ENCODE measurements at places on chromosomes 2 and 18. TPM values are rescaled to one million over a fixed set of nuclear protein-coding genes. Genes with fewer than 3 reads are reported as not detected.

DNA sequence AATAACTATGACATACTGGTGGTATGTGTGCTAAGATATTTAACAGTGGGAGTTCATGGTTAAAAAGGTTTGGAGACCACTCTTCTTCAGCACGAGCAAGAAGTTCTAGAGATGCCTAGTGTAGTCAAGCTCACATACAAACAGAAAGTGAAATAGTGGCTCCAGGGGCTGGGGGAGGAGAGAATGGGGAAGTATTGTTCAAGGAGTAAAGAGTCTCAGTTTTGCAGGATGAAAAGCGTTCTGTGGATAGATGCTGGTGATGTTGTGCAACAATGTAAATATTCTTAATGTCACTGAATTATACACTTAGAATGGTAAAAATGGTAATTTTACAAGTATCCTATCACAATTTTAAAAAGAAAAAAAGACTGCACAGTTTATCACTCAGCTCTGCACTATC is 29.0 kb upstream of the EPAS1 start:
- DNase-seq = no peak

- DNase-seq = no peak
These were observed 116.4 kb upstream of the FANCL start for GRCh38 chr2:58357521-58357920.

DNA sequence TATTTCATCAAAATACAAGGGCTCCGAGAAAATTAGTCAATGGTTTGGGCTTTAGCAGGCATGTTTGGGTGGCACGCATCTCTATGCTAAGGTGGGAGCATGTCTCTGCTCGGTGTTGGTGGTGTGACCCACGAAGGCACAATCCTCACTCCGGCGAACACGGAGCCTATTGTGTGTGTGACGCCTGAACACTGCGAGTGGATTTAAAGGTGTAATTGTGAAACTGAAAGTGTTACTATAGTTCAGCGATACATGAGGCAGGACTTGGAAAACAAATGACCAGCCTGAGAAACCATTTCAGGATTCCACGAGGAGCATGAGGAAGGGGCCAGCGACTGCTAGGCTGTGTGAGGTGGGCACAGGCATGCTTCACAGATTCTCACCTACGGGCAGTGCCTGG is 41.7 kb upstream of the LDLRAD4 start:
- DNase-seq = no peak

- no peak for DNase-seq
These were observed 15.2 kb upstream of the DIS3L2 start for GRCh38 chr2:231946241-231946814.

GRCh38 chr2:240905176-240905781 is 857 bp upstream of the CROCC2 start:
- no peak for DNase-seq

DNA sequence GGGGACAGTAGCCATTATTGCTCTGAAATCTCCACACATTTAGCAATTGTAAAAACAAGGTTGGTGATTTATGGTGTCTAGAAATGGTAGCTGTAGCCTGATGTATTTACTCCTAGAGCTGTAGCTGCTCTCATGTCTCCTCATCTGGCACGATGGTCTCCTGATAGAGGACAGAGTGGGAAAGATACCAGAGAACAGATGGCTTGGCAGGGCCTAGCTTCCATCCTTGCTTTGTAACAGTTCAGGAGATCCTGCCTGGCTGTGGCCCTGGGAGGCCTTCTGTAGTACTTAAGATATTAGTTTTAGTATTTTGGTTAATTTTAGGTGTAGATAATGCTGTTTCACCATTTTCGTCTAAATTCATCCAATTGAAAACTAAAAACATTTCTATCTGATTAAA is 6.7 kb downstream of the ATG16L1 start:
- no peak for DNase-seq

Gene LRP1B
- total RNA-seq = not detected

Gene ITPRIPL1
- total RNA-seq = 2.4 TPM

All from Daoy (cell line).